ENCODE measurements at places on chromosomes 6 and 20.
A peak's percentile ranks its signal among the peaks of the same experiment; 100 is the strongest.

DNA sequence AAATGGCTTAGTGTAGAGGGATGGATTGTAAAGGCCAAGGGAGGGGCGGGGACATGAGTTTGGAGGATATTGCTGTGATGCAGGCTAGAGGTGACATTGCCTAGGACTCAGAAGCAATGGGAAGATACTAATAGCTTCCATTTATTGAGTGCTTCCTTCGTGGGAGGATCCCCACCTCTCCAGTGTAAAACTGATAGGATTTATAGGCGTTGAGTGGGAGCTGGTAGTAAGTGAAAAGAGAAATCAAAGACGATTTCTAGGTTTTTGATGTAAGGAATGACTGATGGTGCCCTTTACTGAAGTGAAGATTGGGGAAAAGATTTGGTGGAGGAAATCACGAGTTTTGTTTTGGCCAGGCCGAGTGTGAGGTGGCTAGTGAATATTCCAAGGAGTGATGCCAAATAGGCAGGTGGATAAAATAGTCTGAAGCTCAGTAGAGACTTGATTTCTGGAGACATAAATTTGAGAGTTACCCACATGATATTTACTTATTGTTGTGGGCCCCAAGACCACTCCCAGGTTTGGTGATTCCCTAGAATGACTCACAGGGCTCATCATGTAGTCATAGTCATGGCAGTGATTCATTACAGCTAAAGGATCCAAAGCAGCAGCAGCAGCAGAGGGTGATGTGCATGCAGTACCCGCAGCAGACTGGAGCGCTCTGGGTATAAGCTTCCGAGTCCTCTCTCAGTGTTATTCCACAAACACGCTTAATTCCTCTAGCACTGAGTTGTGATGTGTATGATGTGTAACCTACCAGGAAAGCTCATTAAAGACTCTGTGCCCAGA, 10.2 kb downstream of the RPRD1B start:
- DNase-seq: peak; percentile 67

GRCh38 chr6:52976591-52977035, 18.5 kb downstream of the GSTA4 start:
- no peak for DNase-seq

DNA sequence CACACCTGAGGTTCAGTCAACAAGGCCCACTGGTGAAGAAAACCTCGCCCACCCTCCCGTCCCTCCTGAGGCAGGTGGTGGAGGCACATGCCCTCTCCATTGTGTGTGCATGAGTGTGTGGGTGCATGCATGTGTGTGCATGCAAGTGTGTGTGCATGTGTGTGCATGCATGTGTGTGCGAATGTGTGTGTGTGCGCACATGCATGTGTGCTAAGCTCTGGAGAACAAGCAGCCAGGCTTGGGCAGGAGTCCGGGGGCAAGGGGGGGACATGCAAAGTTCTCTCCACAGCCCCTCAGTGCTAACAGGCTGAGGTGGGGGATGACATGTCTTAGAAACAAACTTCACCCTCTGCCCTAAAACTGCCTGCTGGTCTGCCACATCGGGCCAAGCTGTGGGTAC, 3.1 kb upstream of the HSPA12B start:
- no peak for DNase-seq

DNA sequence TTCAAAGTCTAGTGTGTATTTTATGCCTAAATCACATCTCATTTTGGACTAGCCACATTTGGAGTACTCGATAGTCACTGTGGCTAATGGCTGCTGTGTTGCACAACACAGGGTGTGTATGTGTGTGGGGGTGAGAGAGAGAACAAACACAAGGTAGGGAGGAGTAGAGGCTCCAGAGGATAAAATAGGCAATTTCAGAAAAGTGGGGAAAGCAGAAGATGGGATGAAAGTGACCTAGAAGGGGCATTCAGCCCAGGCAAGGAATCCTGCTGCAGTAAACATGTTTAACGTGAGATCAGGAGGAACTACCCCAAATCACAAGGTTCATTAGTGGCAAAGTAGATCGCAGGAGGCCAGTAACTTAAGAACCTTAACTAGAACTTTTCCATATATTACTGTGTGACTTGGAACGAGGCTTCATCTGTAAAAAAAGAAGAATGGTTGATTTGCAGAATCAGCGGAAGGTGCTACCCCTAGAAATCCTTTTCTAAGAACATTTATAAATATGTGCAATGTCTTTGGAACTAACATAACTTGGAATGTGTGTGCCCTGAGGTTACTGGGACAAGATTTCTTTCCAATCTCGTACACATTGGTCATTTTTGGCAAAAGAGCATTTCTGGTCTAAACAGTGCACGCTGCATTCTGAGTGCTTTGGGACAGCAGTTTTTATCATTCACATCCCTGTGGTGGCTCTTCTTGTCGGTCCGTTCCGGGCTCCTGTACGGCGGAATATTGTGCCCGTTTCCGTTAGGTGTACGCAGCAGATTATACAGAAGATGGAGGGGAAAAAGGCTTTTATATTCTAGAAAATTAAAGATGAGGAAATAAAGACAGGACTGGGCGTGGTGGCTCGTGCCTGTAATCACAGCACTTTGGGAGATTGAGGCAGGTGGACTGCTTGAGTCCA, 2.6 kb downstream of the DUSP22 start:
- no peak for DNase-seq

- DNase-seq: no peak
Measured at GRCh38 chr6:39453956-39454524, 131.5 kb upstream of the KCNK16 start.

- DNase-seq: no peak
Measured at GRCh38 chr6:12709116-12709515, 7.5 kb upstream of the PHACTR1 start.

DNA sequence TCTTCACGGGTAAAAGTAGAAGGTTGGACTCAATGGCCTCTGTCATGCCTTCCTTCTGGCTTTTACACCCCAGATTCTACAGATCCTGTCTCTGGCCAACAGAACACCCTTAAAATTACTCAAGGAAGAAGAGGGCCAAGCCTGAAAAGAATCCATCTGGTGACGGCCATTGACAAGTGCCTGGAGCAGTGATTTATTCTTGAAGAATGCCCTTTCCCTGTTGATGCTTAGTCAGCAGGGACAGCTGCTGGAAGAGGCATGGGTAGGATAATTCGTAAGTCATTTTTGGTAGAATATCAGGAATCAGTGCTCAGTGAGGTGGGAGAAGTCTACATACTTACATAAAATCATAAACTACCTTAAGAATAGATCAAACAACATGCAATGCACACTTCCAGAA, 397.9 kb downstream of the SAMD5 start:
- no peak for DNase-seq

GRCh38 chr6:121582262-121582661, 146.8 kb downstream of the GJA1 start:
- DNase-seq: no peak

- DNase-seq: no peak
Measured at GRCh38 chr6:32664827-32665362, 1.6 kb downstream of the HLA-DQB1 start.

GRCh38 chr6:7145885-7146828, 38.4 kb downstream of the RREB1 start:
- DNase-seq: no peak

- DNase-seq: no peak
Measured at GRCh38 chr20:62606551-62607201, 35.6 kb upstream of the SLCO4A1 start.

- peak; percentile 45 for DNase-seq
Measured at GRCh38 chr6:37643851-37644672, 53.6 kb downstream of the MDGA1 start.

- DNase-seq: no peak
Measured at GRCh38 chr20:63562461-63563224, 8.7 kb downstream of the FNDC11 start.

- DNase-seq: no peak
Measured at GRCh38 chr20:64180673-64181072, 16.4 kb downstream of the MYT1 start.

DNA sequence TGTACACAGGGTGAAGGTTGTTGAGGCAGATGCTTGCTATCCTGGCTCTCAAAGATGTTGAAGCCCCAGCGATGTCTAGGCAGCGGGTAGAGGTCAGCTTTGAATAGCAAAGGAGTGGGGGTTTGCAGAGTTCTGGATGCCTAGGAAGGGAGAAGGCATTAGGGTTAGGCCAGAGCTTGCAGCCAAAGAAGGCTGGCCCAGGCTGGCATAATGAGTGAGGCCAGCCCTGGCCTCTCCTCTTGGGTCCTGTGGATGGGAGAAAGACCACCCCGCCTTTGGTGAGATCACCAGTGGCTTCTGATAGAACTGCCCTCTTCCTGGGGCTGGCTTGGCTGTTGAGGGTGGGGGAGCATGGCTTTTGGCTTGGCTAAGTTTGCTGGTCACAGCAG, 406 bp upstream of the WFDC5 start:
- DNase-seq: no peak
